Mesenteric fat pad (tissue), 1 donor: ENCODE measurements at places on chromosomes 11 and 22. TPM values are rescaled to one million over a fixed set of nuclear protein-coding genes. Genes with fewer than 3 reads are reported as not detected.
A peak's percentile ranks its signal among the peaks of the same experiment; 100 is the strongest.

DNA sequence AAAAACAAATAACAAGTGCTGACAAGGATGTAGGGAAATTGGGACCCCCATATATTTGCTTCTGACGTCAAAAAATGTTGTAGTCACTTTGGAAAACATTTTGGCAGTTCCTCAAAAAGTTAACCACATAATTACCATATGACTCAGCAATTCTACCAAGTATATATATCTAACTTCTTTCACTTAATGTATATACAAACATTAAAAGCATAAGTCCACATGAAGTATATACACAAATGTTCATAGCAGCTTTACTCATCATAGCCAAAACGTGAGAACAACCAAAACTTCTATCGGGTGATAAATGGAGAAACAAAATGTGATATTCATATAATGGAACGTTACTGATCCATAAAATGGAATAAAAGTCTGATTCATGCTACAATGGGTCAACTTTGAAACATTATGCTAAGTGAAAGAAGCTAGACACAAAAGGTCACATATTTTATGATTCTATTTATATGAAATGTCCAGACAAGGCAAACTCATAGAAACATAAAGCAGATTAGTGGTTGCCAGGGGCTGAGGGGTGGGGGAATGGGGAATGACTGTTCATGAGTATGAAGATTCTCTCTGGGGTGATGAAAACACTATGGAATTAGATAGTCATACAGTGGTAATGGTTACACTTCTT lies 48.7 kb upstream of the TEAD1 start:
- no peak for DNase-seq

GRCh38 chr11:35158701-35159510 lies 19.9 kb downstream of the CD44 start:
- DNase-seq: no peak

DNA sequence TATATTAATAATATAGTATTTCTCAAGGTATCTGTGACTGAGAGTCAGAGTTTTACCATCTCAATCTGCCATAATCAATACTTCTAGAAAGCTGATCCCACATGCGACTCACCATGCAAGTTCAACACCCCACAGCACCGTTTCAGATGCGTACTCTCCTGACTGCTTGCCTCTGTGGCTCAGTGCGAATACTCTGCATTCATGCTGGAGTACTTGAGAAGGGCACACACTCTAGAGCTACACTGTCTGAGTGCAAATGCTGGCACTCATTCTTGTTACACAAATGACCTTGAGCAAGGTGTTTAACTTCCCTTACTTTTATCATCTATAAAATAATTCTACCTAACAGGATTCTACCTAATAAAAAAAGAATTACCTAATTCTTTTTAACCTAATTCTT lies 12.5 kb downstream of the SNU13 start:
- no peak for DNase-seq

DNA sequence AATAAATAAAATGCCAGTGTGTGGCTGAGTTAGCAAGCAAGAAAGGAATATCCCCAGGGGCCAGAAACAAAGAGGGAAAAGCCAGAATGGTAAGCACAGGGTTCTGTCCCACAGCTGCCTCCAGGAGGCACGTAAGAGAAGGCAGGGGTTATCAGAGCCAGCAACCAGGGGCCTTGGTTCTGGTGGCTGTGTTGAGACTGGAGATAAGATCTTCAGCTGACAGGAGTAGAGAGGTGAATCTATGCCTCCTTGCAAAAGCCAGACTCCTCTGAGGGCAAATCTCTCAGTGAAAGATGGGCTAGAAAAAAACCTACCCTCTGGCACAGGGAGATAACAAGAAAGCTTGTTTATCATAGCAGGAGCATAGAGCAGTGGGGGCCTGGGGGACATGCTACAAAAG lies 29.8 kb upstream of the NFAM1 start:
- no peak for DNase-seq

DNA sequence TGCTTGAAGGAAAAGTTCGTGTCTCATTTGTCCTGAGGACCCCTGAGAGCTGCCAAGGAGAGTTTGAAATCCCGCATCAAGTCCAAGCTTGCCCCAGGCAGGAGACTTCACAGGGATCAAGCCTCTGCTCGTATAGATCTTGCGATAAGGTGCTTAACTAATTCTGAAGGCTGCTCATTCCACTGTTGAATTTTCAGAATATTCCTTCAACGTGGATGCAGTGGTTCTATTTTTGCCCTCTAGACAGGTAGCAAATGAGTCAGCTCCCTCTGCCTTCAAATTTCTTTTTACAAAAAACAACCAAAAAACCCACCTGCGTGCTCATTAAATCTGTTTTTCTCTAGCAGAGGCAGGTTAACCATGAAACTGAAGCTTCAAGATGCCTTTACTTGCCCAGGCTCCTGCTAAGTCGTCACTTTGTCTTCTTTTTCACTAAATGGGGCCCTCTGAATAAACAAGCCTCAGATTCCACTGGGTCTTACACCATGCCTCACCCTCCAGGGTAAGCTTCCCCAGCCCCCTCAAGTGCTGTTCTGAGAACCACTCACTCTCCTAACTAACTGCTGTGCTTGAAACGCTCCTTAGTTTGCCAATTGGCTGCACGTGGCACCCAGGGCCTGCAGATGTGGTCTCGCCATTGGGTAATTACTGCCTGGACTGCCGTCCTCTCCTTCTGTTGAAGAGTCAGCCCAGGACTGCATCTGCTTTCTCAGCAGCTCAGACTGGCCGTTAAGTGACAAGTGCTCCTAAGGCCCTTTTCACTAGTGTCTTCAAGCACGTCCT lies 105.0 kb downstream of the TRPC6 start:
- DNase-seq: no peak

DNA sequence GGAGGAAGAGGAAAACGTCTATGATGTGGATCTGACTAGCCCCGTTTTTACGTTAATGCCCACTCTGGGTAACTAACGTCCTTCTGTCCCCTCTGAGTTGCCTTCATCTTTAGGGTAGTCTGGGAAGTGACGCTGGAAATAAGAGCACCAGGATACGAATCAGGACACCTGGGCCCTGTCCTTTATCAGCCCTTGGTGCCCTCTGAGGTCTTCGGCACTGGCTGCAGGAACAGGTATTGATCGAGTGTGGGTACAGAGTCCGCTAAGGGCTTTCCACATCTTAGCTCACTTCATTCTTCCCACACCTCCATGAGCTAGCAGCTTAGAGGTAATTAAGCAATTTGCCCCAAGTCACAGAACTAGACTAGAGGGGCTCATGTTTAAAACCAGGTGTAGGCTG lies 223.8 kb downstream of the DBX1 start:
- no peak for DNase-seq

GRCh38 chr11:110488446-110488845 lies 58.7 kb downstream of the FDX1 start:
- DNase-seq: no peak

GRCh38 chr11:9953994-9954626 lies 290.2 kb downstream of the SWAP70 start:
- DNase-seq: no peak

DNA sequence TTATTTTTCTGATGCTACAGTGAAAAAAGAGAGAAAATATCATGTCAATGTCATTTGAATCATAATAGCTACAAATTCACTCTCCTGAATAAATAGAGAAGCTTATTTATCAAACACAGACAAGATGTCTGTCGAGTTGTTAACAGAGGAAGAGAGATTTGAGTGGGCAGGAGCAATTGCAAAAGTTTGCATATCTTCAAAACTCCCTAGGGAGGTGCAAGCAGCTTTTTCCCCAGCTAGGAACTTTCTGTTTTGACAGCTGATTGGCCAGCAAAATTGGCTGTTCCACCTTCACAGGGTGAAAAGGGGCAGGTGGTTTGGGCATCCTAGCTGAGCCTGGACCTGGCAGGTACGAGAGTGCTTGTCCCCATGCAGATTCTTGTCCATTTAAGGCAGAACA lies 98.2 kb downstream of the NTM start:
- no peak for DNase-seq

DNA sequence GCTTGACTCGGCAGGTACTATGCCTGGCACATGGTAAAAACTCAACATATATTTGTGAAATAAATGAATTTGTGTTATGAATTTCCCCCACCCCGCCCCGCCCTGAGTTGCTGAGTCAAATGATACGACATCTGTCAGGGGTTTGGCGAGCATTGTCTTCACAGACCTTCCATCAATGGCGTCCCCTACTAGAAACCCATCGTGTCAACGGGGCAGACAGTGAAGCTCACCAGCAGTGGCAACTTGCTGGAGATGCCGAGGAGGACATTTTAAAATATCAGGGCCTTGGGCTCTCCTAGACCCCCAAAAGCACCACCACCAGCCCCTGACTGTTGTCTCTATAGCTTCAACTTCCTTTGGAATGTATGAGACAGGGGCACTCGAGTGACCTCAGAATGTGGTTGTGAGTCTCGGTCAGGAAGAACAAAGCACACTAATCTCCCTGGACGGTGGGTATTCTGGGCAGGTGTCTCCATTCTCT lies 761 bp upstream of the NXF1 start:
- no peak for DNase-seq

DNA sequence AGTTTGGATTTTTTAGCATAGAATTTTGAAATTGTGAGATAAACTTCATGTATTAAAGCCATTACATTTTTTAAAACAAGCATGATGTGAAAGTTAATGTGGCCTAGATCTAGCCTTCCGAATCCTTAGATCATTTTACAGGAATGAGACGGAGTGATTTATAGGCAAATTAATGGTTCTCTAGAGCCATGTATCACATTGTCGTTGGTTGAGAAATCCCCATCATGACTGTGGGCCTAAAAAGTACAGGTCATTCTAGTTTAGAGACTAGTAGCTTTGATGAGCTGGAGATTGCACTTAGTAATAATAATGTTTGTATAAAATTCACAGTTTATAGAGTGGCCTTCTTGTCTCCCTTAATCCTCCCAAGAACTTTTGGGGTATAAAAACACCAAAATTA lies 7.1 kb downstream of the EWSR1 start:
- DNase-seq: no peak

DNA sequence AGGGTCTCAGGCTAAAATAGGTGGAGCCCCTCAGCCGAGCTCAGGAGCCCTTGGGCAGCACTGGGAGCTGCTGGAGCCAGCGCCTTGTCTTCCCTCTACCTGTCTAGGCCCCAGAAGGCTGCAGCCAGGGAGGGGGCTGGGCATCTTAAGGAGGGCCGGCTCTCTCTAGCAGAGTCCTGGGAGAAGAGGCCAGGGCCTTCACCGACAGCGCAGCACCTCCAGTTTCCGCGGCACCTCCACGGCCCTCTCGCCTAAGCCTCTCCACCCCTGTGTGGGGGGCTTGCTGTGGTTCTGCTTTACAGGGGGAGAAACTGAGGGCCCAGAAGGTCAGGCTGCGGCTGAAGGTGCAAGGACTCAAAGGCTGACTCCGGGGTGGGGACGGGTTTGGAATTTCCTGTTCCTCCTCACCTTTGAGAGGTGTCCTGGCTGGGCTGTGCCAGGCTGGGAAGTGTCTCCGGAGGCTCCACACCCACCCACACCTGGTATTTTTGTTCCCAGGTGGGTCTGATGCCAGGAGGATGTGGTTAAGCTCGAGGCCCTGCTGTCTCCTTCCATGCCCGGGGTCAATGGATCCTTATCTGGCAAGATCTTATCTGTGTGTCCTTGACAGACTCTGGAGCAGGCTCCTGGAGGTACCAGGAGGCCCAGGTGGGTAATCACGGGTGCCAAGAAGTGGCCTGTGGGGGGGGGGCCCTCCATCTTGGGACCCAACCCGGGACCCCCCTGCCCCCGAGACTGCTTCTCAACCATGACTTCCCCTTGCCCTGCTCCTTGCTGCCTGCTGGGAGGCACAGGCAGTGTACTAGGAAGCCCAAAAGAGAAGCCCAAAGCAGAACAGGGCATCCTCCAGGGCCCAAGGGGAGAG lies 95.3 kb upstream of the FGF3 start:
- DNase-seq: peak; percentile 87

GRCh38 chr11:33959855-33960400 lies 68.1 kb upstream of the LMO2 start:
- DNase-seq: no peak

GRCh38 chr22:49704345-49705215 lies 123.1 kb downstream of the BRD1 start:
- DNase-seq: peak; percentile 83

- DNase-seq: no peak
These were observed 10.7 kb downstream of the RAG1 start for GRCh38 chr11:36578458-36578857.

DNA sequence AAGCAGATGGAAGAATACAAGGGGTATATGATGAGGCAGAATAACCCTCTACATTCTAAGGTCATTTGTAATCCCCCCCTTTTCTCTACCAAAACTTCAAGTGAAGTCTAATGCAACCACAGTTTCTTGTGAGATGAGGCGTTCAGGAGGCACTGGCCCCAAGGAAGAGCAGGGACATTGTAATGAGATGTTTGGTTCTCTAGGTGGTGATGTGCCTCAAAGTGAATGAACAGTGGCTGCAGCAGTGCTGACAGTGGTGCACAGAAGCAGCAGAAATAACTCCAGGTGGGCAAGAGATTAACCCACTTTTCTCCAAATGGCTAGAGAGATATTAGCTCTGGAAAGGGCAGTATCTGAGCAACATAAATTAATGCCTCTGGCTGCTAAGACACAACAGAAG lies 33.8 kb downstream of the PDGFD start:
- no peak for DNase-seq

- no peak for DNase-seq
These were observed 6.5 kb downstream of the KREMEN1 start for GRCh38 chr22:29079218-29079901.

- DNase-seq: no peak
These were observed 23.7 kb downstream of the RSPH14 start for GRCh38 chr22:23117891-23118646.

DNA sequence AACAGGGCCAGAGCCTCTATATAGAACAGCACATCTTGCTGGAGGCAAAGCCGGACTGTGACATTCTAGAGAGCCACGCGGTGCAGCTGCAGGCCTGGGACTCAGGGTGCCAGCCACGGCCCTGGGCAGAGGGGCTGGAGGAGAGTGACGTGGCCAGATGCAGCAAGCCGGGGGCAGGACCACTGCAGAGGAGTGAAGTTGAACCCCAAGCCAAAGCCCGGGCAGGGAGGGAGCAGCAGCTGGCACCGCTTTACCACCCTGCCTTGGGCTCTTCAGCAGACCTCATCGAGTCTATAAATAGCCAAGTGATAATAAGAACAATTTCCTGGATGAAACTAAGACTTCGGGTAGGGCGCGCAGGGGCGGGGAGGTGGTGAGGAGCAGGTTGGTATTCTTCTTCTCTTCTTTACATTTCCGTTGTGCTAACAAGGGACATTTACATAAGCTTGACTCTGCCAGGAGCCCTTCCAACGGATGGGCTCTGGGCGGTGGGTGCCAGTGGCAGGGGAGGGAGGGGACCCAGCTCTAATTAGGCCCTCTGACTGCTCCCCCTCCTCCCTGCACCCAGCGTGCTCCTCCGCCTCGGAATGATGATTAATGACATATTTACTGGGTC lies 110.2 kb downstream of the ST3GAL4 start:
- DNase-seq: no peak

DNA sequence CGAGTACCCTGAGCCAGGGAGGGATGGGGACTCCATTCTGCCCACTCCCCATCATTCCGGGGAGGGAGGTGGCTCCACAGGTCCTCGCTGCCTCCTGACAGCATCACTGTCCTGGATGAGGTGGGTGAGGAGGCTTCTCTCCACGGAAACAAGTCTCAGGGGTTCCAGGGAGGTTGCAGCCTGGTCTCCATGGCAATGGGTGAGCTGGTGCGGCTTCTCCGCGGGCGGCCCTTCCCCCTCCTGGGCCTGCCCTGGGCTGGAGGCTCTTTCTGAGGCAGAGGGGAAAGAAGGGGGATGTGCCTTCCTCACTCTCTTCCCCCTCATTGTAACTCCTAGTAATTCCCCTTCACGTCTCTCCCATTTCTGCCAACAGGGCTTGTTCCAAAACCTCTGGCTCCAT lies 37.1 kb upstream of the PARVG start:
- no peak for DNase-seq

The PAMR1 gene
- 30.8 TPM for total RNA-seq

The LARGE2 gene
- not detected for total RNA-seq

The TMEM225 gene
- not detected for total RNA-seq

The PNPLA5 gene
- not detected for total RNA-seq

The SOX6 gene
- total RNA-seq: 4.5 TPM
